ENCODE measurements at places on chromosomes 16 and 17.
A peak's percentile ranks its signal among the peaks of the same experiment; 100 is the strongest.

DNA sequence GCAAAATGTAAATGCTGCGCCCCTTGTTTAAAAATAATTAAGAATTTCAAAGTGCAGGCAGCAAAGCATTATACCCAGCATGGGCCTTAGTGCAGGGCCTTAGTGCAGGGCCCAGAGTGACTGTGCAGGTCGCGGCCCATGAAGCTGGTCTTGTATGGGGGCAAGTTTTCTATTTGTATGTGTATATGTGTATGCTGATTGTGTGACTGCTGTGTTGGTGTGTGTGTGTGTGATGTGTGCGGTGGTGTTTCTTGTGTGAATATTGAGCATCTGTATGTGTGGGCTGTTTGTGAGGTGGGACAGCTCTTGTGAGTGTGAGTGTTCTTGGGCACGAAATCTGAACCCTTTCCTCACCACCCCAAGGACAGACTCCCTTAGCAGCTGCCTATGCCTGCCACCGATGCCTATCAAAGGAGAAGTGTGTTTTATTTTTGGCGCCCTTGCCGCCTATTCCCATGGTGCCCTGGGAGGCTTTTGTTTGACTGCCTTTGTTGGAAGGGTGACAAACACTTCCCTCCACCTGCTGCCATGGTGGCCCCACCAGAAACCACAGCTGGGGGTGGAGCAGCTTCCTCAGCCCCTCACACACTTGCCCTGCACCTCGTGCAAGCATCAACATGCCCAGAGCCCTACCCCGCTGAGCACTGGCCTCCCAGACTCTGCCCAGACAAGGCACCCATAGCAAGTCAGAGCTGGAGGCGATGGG is 18.0 kb downstream of the CCR7 start:
- peak; percentile 62 for DNase-seq

DNA sequence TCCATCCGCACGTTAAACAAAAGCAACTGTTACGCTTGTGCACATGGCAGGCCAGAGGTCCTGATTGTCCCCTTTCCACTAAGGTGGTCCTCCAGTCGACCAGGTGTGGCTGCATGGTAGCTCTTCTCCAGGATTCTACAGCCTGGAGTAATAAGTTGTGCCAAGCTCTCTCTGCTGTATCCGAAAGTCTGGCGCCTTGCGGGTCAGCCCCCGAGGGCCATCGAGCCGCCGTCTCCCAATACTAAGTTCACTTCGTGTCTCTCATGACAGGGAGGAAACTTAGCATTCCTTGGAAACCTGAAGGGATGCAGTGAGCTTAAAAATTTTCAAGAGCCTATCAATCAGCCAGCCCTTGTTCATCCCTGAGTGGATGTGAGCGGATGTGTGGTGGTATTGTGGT is 5.3 kb upstream of the ENDOV start:
- no peak for DNase-seq

GRCh38 chr17:46836500-46836899 is 14.9 kb upstream of the WNT9B start:
- no peak for DNase-seq

- DNase-seq = no peak
These were observed 16.5 kb downstream of the XYLT1 start for GRCh38 chr16:17454162-17454730.

- no peak for DNase-seq
These were observed 6.4 kb downstream of the C16orf86 start for GRCh38 chr16:67672739-67673662.

- DNase-seq = no peak
These were observed 71.8 kb downstream of the PRKCA start for GRCh38 chr17:66373944-66374817.

- DNase-seq = peak; percentile 11
These were observed 6.8 kb upstream of the FLYWCH1 start for GRCh38 chr16:2904922-2905240.
